ENCODE measurements at places on chromosomes 5 and 9.

GRCh38 chr9:2655411-2655901 lies 33.9 kb downstream of the VLDLR start:
- H3K4me3 ChIP-seq, result no peak overlapping the region
- DNase-seq, result no peak
- H3K4me1 ChIP-seq, result peaks cover 4% of the 10 kb centered on the region
- H3K27ac ChIP-seq, result no peak overlapping the region
- peaks cover 47% of the 10 kb centered on the region for H3K27me3 ChIP-seq
- peaks cover 23% of the 10 kb centered on the region for H3K36me3 ChIP-seq

DNA sequence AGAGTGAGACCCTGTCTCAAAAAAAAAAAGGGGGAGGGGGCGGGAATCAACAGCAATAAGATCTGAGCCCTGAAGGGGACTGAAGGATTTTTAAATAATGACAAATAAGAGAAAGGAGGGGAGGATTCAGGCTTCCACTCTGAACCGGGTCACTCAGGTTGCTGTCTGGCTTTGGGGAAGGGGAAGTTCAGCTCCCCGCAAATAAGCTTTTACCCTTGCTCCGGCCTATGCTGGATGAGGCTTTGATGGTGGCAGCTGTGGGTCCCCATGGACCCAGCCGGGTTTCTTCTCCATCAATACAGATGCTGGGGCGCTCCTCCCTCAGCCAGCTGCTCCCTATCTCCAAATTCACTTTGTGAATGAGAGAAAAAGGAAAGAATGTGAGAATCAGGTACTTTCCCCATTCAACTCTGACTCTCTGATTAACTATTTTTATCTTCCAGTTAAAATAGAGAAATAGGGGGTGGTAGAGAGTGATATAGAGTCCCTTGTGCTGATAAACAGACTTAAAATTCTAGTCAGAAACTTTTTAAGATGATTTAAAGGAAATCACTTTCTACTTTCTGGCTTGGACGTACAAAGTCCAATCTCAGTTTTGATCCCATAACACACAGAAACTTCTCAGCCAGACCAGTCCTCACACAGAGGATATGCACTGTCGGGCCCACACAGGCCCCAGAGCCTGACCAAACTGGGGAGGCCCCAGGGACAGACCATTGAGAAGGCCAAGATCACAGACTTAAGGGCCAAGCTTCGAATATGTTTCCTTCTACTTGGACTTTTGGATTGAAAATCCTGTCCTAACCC lies 39.6 kb downstream of the C5orf15 start:
- H3K27ac ChIP-seq, result peak overlapping the region; percentile 98
- peak; percentile 39 for DNase-seq
- peak overlapping the region; percentile 66 for H3K4me3 ChIP-seq
- peaks cover 73% of the 10 kb centered on the region for H3K4me1 ChIP-seq

GRCh38 chr9:127561491-127562278 lies 50.4 kb upstream of the STXBP1 start:
- no peaks in the 10 kb centered on the region for H3K36me3 ChIP-seq
- no peak overlapping the region for H3K27ac ChIP-seq
- peaks cover 7% of the 10 kb centered on the region for H3K27me3 ChIP-seq
- DNase-seq, result no peak

DNA sequence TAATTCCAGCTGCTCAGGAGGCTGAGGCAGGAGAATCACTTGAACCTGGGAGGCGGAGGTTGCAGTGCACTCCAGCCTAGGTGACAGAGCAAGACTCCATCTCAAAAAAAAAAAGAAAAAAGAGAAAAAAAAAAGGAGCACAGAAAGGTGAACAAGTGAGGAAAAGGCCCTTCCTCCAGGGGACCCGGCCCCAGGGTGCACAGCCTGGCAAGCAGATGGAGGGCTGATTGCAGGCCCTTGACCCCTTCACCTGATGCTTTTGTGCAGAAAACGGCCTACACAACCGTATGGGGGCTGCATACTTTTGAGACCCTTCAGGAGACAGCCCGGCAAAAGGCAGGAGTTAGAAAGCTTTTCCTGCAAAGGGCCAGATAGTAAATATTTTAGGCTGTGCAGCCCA lies 33.9 kb downstream of the HRH2 start:
- H3K27ac ChIP-seq, result no peak overlapping the region
- no peak for DNase-seq
- H3K4me3 ChIP-seq, result no peak overlapping the region
- H3K4me1 ChIP-seq, result peaks cover 12% of the 10 kb centered on the region
- no peaks in the 10 kb centered on the region for H3K36me3 ChIP-seq
- peaks cover 18% of the 10 kb centered on the region for H3K27me3 ChIP-seq

DNA sequence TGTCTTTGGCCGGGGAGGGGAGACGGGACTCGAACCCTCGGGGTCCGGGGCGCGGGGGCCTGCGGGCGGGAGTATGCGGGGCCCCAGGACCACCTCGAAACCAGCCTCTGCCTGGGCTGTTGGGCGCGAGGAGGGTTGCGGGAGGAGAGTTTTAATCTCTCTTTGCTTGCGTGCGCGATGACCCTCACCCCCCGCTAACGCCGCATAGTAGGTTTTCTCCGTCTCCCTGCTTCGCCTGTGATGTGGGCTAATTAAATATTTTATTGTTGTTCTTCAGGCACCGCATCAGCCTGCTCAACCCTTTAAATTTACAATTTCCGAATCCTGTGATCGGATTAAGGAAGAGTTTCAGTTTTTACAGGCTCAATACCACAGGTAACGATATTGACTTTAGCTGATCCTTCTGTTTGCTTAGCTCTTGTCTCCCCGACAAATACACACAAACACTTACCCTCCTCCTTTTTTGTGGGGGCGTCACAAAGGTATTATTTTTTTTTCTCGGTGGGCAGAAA lies 1.7 kb downstream of the TLE4 start:
- H3K4me3 ChIP-seq, result peak overlapping the region; percentile 89
- no peak for DNase-seq
- H3K36me3 ChIP-seq, result peaks cover 36% of the 10 kb centered on the region
- H3K27me3 ChIP-seq, result no peaks in the 10 kb centered on the region
- peaks cover 31% of the 10 kb centered on the region for H3K4me1 ChIP-seq

DNA sequence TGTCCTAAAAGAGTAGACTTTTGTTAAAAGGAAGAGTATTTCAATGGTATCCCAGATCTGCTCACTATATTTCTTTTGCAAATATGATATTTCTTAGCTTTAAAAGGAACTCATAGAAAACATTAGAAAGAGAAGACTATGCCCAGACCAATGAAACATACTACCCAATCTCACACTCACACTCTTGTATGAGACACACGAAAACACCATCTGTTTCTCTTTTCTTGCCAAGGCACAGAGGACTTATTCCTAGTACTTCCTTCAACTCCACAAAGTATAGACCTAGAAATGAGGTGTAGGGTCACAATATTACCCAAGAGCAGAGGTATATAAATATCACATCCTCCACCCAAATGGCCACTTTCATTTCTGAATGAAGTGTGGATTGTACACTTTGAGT lies 292.4 kb upstream of the ACO1 start:
- H3K36me3 ChIP-seq, result no peaks in the 10 kb centered on the region
- DNase-seq, result no peak
- no peaks in the 10 kb centered on the region for H3K27me3 ChIP-seq
- H3K4me3 ChIP-seq, result no peak overlapping the region

- H3K4me1 ChIP-seq, result peaks cover 12% of the 10 kb centered on the region
- DNase-seq, result no peak
- no peaks in the 10 kb centered on the region for H3K36me3 ChIP-seq
- no peak overlapping the region for H3K27ac ChIP-seq
Measured at GRCh38 chr5:154513669-154514084, 35.6 kb upstream of the HAND1 start.

DNA sequence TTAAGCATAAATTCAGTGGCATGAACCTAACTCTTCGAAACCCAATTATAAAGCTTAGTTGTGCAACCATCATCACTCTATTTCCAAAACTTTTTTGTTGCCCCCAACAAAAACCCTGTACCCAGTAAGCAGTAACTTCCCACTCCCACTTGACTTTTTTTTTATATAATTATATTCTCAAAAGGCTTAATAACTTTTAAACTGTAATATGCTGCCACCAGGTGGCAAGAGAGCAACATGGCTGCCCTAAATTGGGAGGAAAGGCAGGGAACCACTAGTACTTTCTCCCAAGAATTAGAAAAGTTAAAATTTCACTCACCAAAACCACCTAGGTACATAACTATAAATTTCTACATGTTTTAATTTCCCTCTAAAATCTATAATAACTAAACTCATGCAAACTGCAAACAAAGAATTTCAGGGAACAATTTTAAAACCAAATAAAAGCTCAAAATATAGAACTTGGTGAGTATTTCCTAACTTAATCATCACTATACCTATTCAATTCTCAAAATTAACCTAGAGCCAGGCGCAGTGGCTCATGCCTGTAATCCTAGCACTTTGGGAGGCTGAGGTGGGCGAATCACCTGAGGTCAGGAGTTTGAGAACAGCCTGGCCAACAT lies 50.2 kb upstream of the RNF38 start:
- no peak overlapping the region for H3K4me3 ChIP-seq
- H3K36me3 ChIP-seq, result peaks cover 7% of the 10 kb centered on the region
- DNase-seq, result no peak
- no peak overlapping the region for H3K27ac ChIP-seq
- H3K4me1 ChIP-seq, result peaks cover 13% of the 10 kb centered on the region
- H3K27me3 ChIP-seq, result no peaks in the 10 kb centered on the region

DNA sequence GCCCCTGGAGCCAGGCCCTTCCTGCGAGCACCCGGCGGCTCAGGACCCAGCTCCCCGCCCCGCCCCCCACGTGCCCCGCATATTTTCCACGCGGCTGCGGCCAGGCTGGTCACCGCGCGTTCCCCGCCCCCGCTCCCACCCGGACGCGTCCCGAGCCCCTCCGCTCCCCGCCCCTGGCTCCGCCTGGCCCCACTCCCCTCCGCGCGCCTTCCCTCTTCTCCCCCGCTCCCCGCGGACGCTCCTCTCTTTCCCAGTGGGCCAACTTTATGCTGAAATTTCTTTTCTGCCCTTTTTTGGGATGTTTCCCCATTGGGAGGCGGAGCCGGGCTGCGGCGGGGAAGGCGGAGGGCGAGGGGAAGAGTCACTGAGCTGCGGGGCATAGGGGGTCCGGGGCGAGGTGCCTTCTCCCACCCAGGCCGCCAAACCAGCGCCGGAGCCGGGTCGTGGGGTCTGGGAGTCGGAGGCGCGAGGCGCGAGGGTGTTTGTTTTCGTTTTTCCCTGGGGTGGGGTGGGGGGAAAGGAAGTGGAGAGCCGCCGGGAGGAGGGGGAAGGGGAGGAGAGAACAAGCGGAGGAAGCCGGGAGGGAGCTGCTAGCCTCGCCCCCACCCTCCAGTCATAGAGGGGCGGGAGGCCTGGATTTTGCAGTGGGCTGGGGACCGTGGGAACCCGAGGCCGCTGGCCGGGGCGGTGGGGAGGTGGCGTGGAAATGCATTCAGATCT lies 1.0 kb upstream of the TPM2 start:
- DNase-seq, result no peak
- H3K27ac ChIP-seq, result peak overlapping the region; percentile 80
- no peaks in the 10 kb centered on the region for H3K36me3 ChIP-seq
- no peaks in the 10 kb centered on the region for H3K27me3 ChIP-seq
- H3K4me3 ChIP-seq, result peak overlapping the region; percentile 93

DNA sequence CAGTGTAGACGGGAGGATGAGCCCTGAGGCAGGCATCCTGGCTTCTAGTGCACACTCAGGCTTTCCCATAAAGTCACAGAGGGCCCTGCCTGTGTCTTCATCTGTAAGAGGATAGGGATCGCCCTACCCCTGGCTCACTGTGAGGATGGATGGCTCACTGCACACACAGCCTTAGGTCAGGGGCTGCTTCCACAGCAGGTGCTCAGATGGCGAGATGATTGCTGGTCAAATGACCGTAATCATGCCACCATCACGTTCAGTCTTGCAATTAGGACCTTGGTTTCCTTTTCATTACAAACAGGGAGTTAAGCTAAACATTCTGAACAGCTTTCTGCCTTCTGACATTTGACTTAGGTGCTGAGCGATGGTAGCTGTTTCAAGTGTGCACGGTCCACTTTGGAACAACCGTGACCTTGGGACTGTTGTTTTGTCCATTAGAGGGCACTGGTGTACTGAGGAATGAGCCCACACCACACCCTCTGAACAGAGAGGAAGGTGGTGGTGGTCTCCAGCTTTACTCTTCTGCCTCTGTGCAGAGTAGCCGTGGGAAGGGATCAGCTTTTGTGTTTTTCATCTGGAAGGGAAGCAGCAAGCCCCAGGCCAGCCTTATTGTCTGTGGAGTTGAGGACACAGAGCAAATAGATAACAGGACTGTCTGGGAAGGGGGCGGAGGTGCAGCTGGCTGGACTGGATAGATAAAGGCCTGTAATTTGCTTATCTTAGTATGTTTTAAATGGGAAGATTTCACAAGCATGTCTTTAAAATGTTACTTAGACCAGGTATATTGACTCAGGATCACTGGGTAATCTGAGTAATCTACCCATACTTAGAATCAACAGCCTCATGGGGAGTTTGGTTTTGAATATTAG lies 183.1 kb downstream of the TRIO start:
- no peak for DNase-seq
- no peak overlapping the region for H3K4me3 ChIP-seq
- no peaks in the 10 kb centered on the region for H3K27me3 ChIP-seq
- H3K27ac ChIP-seq, result peak overlapping the region; percentile 0

- H3K27ac ChIP-seq, result no peak overlapping the region
- no peak overlapping the region for H3K4me3 ChIP-seq
- H3K36me3 ChIP-seq, result no peaks in the 10 kb centered on the region
- peaks cover 7% of the 10 kb centered on the region for H3K4me1 ChIP-seq
Measured at GRCh38 chr5:40507095-40507494, 172.6 kb upstream of the PTGER4 start.

GRCh38 chr5:159673538-159673937 lies 242.7 kb upstream of the ADRA1B start:
- peaks cover 9% of the 10 kb centered on the region for H3K27me3 ChIP-seq
- DNase-seq, result no peak
- H3K36me3 ChIP-seq, result no peaks in the 10 kb centered on the region
- H3K4me1 ChIP-seq, result no peaks in the 10 kb centered on the region
- H3K4me3 ChIP-seq, result no peak overlapping the region

DNA sequence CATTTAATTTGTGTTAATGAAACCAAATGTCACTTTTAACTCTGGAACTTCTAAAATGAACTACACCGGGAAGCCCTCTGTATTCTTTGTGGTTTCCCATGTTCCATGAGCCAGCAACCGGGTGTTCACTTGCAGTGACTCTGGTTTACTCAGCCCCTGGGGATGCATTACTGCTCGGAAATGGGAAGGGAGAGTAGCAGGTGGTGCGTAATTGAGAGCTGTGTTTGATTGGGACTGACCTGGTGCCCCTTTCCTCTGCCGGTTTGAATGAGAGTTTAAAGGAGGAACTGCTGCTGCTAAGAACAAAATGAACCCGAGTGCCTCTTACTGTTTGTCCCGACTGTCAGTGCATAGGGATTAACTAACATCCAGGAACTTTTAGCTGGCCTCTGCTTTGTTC lies 100.1 kb upstream of the DHFR start:
- peak; percentile 81 for DNase-seq
- peak overlapping the region; percentile 80 for H3K27ac ChIP-seq
- no peaks in the 10 kb centered on the region for H3K27me3 ChIP-seq
- H3K4me3 ChIP-seq, result peak overlapping the region; percentile 27
- peaks cover 39% of the 10 kb centered on the region for H3K36me3 ChIP-seq

GRCh38 chr5:112202694-112203093 lies 216.4 kb downstream of the EPB41L4A start:
- peaks cover 50% of the 10 kb centered on the region for H3K27me3 ChIP-seq
- H3K36me3 ChIP-seq, result peaks cover 8% of the 10 kb centered on the region
- no peak for DNase-seq
- H3K27ac ChIP-seq, result no peak overlapping the region
- H3K4me1 ChIP-seq, result no peaks in the 10 kb centered on the region

Measured in stimulated activated naive B cell treated with anti-CD40 and anti-IgM and Interleukin-4, amounts not matched to agents 10 μg/mL and 1 μg/mL and 100 μg/mL, for 72 hours (primary cell).